Activated CD4-positive, alpha-beta memory T cell treated with anti-CD3 and anti-CD28 coated beads for 36 hours (primary cell): ENCODE measurements at places on chromosomes 4 and X.

DNA sequence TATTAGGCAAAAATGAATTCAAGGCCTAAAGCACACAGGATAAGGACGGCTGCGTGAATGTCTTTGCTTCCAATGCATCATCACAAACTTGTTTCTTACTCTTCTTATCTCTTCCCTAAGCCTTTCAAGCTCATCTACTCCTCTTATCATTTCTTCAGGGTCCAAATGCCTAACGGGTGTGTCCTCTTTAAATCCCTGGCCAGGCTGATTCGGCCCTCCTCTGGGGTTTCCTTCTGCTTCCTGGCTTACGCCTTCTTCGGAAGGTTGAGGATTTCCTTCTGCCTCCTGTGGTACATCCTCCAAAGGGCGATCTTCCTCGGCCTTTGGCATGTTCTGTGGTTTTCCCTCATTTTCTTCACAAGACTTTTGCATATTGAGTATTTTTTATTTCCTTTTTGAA, 1.3 kb downstream of the TCEAL8 start:
- DNase-seq, result no peak

DNA sequence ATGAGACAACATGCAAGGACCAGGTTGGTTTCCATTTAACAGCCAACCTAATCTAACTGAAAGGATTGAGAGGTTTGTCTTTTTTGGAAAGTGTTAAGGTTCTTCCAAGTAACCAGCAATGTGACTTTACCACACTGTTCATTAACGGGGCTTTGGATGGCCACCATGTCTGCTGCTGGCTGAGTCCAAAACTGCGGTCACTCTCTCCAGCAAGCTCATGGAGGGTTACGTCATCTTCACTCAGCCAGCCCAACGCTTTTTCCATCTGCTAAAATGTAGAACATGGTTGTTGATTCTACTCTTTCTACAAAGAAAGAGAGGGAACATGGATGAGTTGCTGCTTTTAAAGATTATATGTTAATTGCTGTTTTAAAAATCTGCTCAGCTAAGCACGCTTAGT, 11.0 kb downstream of the PKD2 start:
- no peak for DNase-seq

DNA sequence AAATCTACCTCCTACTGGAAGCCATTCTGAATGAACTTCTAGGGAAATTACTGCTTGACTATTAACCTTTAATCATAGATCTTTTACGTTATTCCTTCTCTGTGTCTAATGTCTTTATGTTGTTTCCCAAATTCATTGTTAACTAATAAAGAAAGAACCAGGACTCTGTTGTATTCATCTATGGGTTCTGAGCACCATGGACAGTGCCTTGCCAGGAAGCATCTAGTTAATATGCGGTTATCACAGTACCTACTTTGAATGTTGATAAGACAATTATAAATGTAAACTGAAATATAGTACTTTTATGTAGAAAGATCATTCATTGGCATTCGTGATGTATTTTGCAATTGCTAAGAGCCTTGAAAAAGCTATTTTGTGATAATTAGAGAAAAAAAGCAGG, 23.8 kb downstream of the NWD2 start:
- no peak for DNase-seq

DNA sequence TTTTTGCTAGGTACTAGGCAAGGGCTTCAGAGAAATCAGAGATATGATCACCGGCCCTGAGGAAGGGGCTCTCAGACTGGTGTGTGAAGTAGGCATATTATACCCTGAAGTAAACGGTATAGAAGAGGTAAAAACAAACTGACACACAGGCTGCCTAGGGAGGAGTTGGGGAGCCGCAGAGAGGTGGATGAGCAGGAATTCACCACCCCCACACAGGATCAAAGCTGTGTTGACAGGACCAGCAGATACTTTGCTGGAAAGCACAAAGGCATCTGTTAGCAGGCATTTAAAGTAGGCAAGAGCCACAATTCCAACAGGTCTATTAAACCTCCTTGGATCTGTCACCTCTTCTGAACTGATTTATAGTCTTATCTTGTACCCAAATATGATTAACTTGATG, 71.8 kb upstream of the GPR34 start:
- no peak for DNase-seq

DNA sequence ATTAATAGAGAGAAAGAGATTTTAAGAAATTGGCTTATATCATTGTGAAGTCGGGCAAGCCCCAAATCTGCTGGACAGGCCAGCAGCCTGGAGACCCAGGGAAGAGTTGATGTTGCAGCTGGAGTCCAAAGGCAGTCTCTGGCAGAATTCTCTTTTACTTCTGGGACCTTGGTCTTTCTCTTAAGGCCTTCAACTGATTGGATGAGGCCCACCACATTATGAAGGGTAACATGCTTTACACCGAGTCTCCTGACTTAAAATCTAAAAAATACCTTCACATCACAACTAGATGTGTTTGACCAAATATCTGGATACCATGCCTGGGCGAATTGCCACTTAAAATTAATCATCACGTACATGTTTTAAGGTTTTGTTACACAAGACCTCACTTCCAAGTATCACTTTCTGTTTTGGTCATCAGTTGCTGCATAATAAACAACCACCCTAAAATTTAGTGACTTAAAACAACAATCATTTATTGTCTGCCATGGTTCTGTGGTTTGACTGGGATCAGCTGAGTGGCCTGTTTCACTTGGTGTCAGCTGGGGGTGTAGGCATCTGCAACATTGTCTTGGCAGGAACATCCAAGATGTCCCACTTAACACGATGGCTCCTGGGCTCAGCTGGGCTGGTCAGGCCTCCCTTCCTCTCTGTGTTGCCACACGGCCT, 3.4 kb downstream of the CD38 start:
- DNase-seq, result peak; percentile 74

DNA sequence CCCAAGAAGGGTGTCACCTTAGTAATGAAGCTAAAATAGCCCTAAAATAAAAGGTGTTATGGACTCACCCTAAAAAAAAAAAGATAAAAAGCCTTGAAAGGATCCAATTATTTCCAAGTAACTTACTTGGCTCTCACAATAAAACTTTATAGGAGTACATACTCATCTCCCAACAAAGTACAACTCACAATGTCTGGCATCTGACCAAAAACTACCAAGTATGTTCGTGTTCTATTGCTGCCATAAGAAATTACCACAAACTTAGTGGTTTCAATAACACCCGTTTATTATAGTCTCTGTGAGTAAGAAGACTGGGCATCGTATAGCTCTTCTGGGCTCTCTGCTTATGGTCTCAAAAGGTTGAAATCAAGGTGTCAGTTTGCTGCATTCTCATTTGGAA, 51.0 kb downstream of the BEX1 start:
- DNase-seq, result no peak

GRCh38 chr4:45408996-45409395, 682.6 kb upstream of the GNPDA2 start:
- no peak for DNase-seq

DNA sequence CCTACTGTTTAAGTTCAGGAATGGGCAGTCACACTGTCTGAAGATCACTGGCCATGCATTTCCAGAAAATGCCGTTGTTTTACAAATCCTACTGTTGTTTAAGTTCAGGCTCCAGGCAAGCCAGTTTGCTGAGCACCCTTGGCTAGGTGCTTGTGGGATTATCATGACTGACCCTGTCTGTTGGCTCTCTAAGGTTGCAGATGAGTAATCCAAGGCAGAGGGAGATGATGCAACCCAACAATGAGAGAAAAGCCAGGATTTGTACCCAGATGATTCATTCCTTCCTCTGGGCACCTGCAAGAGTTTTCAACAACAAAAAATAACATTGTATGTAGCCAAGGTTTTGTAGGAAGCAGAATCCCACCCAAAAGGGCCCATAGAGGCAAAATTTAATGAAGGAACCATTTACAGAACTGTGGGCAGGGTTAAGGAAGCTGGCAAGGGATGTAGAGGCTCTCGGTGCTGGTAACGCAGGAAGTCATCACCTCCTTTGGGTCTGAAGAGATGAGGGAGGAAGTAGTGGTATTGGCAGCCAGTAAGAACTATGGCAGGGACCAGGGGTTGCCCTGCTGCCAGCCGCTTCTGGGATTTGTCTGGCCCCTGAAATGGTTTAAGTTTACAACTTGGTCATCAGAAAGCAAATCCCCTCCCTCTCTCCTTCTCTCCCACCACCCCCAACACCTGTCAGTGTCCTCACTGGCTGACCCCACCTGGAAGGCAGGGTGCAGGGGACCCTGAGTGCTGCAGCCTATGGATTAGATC, 54.8 kb downstream of the MSX1 start:
- no peak for DNase-seq

- no peak for DNase-seq
Measured at GRCh38 chr4:182869697-182870096, 47.5 kb downstream of the DCTD start.

DNA sequence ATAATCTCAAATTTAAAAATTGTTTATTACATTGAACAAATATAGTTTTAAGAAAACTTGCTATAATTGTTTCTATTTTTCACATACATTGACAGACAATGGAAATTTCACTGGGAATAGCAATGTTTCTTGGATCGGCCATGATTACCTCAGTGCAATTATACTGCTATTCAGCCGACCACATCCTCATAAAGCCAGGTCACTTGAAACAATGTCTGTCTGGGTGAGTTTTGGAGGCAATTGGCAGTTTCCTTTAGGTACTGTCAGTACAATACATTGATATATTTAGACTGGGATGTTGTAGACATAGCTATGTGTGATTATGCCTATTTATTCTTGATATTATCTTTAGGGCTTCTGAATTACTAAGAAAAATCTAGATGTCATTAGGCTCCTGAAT, 89.5 kb upstream of the VEGFC start:
- DNase-seq, result no peak

GRCh38 chrX:130082244-130083106, 27.8 kb downstream of the ELF4 start:
- DNase-seq, result peak; percentile 88

- peak; percentile 16 for DNase-seq
Measured at GRCh38 chr4:3747581-3747904, 18.6 kb upstream of the ADRA2C start.

- peak; percentile 12 for DNase-seq
Measured at GRCh38 chrX:49910344-49910743, 12.1 kb upstream of the CLCN5 start.

- no peak for DNase-seq
Measured at GRCh38 chr4:73874386-73874785, 5.2 kb downstream of the CXCL1 start.

DNA sequence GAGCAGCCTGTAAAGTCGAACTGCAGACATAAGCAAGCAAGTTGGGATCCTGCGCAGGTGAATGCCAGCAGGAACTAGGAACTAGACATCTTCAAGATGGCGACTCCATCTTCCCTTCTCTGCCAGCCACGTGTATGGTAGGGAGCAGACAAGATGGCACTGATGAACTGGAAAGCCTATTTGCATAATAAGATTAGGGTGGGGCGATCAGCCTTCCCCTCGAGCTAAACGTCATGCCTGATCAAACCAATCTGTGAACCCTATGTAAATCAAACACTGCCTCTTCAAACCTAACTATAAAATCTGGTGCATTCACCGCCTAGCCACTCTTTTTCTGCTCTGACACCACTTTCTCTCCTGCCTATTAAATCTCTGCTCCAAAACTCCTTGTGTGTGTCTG, 28.1 kb upstream of the LGI2 start:
- no peak for DNase-seq

DNA sequence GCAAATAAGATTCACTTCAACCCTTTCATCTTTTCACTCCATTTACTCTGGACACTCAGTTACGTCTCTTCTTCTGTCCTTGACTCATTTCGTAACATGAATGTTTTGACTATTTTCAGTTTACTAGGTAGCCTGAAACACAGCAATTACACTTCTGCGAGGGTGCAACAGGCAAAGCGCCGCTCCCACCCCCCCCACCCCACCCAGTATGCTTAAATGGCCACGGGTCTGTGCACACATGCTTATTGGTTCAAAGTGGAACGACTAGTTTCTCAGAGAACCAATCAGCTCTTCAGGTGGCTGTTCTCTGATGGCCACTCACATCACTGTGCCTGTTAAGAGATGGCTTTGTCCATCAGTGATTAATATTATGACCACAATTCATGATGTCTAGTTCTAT, 3.5 kb downstream of the BEND4 start:
- no peak for DNase-seq

DNA sequence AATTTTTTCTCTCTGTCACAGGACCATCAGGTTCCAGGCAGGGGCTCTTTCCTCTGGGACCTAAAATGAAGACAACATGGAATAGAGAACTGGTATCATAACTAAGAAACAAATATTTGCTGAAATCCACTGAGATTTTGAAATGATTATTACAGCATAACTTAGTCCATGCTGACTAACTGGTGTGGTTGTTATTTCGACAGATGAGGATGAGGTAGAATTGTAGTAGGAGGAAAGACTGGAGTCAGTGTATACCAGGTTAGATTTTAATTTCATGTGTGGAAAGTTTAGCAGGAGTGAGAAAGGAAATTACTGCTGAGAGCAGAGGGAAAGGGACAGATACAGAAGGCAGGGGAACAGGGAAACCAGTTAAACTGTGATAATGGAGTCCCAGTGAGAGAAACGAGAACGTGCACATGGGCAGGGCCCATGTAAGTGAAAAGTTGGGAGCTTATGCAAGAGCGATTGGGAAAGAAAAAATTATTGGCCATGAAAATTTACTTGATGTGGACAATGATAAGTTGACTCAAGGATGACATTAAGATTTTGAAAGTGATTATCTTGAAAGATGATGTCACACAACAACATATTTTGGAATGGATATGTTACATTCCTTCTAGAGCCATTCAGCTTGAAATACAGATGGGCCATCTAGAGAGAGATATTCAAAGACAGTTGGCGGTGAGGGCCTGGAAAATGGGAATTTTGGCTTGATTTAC, 98.7 kb upstream of the DDIT4L start:
- no peak for DNase-seq

DNA sequence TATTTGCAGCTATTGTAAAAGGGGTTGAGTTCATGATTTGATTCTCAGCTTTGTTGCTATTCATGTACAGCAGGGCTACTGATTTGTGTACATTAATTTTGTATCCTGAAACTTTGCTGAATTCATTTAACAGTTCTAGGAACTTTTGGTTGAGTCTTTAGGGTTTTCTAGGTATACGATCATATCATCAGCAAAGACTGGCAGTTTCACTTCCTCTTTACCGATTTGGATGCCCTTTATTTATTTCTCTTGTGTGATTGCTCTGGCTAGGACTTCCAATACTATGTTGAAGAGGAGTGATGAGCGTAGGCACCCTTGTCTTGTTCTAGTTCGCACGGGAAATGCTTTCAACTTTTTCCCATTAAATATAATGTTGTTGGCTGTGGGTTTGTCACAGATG, 48.1 kb downstream of the NPY1R start:
- no peak for DNase-seq

DNA sequence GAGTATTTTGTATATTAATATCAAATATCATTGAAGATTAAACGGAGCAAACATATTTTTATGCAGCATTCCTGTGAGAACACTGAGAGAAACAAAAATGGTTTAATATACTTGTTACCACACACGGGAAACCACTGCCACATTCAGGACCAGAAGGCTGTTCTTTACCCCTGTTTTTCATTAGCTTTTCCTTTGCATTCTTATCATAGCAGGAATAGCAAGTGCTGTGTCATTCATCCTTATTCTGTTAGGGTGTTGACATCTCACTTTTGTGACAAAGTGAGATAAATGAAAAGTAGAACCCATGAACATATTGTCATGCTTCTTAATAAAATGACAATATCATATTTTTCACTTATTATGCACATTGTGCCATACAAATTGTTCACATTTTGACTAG, 212.4 kb upstream of the NDST4 start:
- no peak for DNase-seq
